Activated T-helper 17 cell treated with anti-CD3 and anti-CD28 coated beads, Interleukin-2, amount 50 U/mL, for 72 hours (primary cell): ENCODE measurements at places on chromosomes 13 and 19.

DNA sequence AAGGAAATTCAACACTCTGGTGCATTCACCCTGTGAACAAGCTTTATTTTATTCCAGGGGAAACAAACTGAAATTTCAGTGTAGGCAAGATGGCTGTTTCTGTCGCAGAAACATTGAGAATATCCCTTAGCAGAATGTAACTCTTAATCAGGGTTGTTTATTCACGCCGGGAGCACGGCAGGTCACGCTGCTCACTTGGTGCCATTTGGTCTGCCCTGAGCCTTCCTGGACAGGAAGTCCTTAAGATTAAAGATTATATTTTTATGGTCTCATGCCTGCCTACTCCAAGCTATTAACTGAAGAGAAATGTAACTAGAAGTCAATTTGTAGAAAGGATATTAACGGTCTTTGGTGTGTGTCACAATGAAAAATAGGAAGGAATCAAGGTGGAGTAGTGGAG lies 185.3 kb upstream of the ARGLU1 start:
- ATAC-seq = no peak

- ATAC-seq = no peak
These were observed 11.2 kb upstream of the ZNF358 start for GRCh38 chr19:7504684-7505083.

GRCh38 chr13:109779876-109780510 lies 6.4 kb downstream of the IRS2 start:
- ATAC-seq = no peak

DNA sequence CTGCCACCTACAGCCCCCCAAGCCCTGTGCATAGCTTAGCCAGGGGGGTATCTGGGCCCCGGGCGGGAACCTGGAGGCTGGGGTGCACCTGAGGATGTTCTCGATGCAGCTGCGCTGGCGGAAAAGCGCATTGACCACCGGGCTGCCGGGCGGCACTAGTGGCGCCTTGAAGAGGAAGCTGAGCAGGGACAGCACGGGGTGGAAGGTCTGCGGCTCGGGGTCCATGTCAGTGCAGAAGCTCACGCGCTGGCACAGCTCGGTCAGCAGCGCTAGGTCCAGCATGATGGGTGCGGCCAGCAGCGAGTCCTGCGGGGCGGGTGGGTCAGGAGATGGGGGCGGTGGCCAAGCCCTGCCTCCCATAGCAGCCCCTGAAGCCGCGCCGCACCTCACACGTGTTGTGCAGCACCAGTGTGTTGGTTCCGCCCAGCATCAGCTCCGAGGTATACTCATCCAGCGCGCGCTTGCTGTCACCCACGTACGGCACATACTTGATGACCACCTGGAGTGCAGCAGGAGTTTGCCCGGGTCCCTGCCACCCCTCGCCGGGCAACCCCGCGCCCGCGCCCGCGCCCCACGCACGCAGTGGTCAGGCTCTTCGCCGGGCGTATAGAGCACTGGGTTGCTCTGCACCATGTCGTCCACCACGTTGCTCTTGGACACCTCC lies 2.6 kb downstream of the ISYNA1 start:
- no peak for ATAC-seq

- peak; percentile 11 for ATAC-seq
These were observed 53.8 kb downstream of the PARP4 start for GRCh38 chr13:24458736-24459135.

GRCh38 chr13:34696741-34697140 lies 245.3 kb upstream of the NBEA start:
- no peak for ATAC-seq

- no peak for ATAC-seq
These were observed 117.2 kb downstream of the UBL3 start for GRCh38 chr13:29733147-29733611.

GRCh38 chr13:90757127-90757680 lies 590.3 kb upstream of the MIR17HG start:
- no peak for ATAC-seq

GRCh38 chr19:50793558-50794065 lies 3.4 kb downstream of the ACP4 start:
- ATAC-seq = no peak

DNA sequence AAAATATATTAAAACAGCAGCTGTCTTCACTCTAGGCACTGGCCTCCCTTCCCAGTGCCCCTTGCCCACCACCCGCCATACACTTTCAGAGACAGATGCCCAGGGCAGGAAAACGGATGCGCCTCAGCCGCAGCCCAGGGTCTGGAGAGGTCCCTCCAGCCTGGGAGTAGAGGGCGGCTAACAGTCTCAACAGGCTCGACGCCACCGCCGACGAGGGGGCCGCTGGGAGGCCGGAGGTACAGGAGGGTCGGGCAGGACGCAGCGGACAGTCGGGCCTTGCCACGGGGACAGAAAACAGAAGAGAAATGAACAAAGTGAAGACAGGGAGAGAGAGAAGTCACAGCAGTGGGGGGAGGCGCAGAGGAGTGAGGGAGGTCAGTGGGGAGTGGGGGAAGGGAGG lies 27.1 kb downstream of the C19orf47 start:
- ATAC-seq = no peak

DNA sequence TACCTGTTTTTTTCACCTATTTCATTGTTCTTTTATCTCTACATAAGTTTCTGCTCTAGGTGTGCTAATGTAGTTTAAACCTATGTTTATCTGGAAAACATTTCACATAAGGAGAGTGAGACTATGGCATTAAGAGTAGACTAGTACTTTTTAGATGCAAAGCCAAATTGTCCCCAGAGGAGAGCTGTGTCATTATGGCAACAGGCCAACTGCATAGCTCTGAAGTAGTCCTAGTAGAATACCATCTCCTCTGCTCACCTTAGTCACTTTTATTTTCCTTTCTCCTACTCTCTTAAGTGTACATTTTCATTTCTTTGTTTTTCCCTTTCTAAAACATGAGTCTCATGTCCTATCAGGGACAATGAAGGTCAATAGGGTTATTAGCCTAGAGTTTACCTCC lies 123.1 kb downstream of the ITGBL1 start:
- ATAC-seq = no peak

DNA sequence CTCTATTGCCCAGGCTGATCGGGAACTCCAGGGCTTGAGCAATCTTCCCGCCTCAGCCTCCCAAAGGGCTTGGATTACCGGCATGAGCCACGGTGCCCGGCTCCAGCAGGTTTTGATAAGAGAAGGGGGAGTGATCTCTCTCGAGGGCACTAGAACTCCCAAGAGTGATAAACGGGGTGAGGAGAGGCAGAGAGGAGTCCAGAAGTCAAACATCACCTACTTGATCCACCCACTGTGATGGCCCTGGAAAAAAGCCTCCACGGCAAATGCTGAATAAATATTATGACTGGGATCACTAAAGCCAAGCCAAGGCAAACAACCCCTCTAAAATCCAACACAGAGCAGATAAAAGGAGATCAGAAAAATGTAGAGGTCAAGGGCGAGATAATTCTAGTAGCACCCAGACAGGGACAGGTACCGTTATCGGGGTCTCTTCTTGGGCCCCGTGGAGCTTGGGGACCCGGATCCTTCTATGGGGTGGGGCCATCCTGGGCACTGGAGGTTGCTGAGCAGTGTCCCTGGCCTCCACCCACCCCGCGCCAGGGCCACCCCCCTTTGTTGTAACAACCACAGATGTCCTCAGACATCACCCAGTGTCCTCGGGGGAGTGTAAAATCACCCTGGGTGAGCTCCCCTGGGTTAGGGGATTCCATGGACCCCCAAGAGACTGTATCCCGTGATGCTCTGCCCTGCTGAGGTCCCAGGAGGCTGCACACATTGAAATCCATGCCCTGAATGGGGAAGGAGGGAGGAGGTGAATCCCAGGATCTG lies 3.7 kb upstream of the CREB3L3 start:
- no peak for ATAC-seq

DNA sequence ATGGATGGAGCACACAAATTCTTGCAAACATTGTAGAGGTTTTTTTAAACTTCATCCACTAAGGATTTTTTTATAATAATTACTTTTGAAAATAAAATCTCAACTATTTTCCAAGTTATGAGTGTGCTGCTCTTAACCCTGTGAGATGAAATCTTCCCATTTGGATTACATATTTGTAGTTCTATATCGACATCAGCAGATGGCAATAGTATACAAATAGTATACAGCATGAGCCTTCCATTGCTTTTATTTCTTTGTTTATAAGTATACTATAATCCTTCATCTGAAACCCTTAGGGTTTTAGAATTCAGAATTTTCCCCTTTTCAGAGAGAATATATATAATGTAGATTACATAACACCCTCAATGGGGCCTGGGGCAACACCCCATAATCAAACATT lies 70.5 kb downstream of the GJA3 start:
- ATAC-seq = no peak

DNA sequence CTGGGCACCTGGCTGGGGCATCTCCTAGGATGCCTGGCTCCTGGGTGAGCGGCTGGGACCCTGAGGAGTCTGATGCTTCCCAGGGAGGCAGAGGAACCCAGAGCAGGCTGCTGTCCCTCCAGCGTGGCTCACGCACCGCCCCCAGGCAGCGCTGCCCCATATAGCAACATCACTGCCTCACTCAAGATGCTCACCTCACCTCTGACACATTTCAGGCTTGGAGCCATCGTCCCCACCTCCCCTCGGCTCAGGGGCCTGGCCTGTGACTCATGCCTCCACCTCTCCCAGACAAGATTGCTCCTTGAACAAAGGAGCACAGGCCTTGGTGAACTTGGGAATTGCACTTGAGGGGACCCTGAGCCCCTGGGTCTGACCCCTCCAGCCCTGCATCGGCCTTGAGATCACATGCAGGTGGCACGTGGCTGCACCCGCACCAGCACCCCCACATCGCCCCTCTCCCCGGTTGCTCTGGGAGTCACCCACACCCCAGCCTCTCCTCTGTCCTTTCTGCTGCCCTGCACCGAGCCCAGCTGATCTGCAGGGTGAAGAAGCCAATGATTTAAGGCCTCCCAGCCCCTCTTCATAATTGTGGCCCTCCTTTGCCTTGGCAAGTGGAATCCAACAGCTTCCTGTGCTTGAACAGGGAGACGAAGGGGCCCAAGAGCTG lies 11.2 kb downstream of the CEBPA start:
- ATAC-seq = no peak

DNA sequence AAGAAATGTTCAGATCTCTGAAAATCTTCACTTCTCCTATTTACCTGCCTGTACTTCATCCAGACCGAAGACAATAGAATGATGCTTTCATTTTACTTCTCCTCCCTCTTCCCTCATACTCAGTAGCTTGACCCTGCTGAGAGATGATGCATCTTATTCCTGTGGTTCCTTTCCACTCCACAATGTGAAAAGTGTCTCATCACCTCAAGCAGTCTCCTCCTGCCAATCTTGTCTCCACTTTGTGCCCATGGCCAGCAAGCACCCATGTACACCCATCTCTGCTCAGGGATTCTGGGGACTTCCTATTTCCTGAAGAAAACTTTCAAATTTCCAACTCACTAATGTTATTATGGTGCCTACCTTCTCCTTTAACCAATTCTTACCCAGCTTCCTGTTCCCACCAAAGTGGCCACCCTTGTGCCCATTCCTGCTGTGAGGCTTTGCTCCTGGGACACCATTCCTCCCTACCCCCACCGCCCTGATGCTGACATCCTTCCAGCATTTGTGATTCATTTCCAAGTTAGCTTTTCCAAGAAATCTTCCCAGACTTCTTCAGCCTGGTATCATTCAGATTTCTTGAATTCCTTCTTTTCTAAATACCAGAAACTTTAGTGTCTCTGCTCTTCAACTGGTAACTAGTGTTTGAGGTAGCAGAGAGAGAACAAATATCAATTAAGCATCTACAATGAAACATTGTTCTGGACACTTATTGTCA lies 212.5 kb downstream of the POSTN start:
- ATAC-seq = no peak

DNA sequence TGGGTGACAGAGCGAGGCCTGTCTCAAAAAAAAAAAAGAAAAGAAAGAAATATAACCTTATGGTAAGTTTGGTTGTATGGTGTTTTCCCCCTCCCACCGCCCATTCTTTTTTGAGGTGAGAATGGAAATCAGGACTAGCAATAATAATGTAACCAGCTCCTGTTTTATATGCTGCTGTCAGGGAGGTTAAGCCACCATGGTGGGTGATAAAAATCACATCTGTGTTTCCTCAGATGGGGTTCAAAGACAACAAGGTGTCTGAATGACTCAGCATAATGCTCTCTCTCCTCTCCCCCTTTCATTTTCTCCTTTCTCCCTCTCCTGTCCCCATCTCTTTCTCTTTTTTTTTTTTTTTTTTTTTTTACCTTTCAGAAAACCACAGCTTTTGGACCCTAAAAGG lies 28.3 kb upstream of the GARRE1 start:
- ATAC-seq = peak; percentile 85

DNA sequence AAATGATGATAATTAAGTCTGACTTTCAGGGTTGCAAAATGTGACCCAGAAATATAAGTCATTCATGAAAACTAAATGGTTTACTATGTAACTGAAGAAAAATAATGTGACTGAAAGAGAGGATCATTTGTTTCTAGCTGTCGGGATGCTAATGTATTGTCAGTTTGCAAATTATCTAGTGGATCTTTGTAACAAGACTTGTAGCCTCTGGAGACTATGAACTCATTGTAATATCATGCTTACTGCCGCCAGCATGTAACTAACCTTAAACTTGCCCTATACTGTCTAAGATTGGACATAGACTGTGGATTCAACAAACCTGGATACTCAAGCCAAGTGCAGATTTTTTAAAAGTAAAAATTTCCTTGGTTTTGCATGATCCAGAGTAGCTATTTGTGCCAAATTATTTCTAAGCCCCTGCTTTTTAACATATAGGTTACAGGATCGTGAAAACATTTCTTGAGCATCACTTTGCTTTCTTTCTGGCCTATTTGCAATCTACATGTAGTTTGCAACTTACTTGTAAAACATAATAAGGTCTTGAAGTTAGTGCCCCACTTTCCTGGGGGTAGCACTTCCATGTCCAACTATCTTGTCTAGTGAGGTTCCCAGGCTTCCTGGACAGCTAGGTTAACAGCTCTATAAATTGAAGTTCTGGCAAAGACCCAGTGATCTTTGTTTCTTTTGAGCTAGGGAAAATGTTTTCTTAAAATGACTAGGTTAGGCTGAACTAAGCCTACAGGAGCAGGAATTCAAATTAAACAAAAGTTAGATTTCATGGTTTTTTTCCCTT lies 3.3 kb upstream of the POSTN start:
- ATAC-seq = no peak

GRCh38 chr13:44051405-44051804 lies 171.7 kb downstream of the LACC1 start:
- ATAC-seq = no peak
